ENCODE measurements at places on chromosomes 11 and 22. TPM values are rescaled to one million over a fixed set of nuclear protein-coding genes. Genes with fewer than 3 reads are reported as not detected.

DNA sequence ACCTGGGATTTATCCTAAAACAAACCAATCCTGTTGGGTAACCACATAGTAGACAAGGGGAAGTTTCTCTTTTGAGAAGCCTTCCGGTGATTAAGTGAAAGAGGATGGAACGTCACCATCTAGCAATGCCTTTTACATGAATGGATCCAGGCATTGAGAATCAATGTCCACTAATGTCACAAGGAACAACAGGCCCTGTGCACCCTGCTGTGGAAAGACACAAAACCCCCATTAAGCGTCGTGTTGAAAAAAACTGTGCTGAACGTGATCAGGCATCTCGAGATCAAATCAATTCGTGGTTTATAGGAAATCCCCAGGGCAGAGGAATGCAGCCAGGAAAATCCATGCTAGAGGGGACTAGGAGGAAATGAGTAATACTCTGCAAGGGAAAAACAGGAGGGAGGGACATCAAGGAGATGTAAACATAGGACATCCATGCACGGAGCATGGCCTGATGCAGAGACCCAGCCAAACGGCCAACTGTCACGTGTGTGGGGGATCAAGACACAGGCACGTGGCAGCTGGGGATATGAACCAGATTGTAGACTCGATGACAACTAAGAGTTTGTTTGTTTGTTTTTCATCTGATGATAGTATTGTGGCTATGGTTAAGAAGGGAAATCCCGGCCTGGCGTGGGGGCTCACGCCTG, 38.6 kb upstream of the CARS1 start:
- no peak overlapping the region for H3K4me3 ChIP-seq
- H3K4me1 ChIP-seq, result peaks cover 2% of the 10 kb centered on the region
- no peaks in the 10 kb centered on the region for H3K36me3 ChIP-seq
- H3K27ac ChIP-seq, result no peak overlapping the region
- no peak for DNase-seq

GRCh38 chr11:3096909-3097530, 39.8 kb upstream of the CARS1 start:
- no peak for DNase-seq
- no peak overlapping the region for H3K4me3 ChIP-seq
- H3K27ac ChIP-seq, result no peak overlapping the region
- peaks cover 1% of the 10 kb centered on the region for H3K27me3 ChIP-seq

DNA sequence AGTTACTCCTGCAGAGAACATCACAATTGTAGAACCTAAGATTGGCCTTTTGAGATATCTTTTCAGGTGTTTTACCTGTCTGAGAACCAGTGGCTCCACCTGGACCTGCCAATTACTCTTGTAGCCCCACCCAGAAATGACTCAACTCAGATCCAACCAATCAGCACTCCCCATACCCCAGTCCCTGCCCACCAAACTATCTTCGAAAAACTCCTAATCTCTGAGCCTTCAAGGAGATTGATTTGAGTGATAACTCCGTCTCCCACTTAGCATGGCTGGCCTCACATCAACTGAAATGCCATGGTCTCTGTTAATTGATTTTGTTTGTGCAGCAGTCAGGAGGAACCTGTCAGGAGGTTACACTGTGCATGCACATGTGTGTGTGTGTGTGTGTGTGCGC, 103.6 kb downstream of the MTNR1B start:
- no peaks in the 10 kb centered on the region for H3K36me3 ChIP-seq
- peaks cover 6% of the 10 kb centered on the region for H3K27me3 ChIP-seq
- H3K27ac ChIP-seq, result no peak overlapping the region
- DNase-seq, result no peak
- no peaks in the 10 kb centered on the region for H3K4me1 ChIP-seq

- H3K4me1 ChIP-seq, result no peaks in the 10 kb centered on the region
- peaks cover 18% of the 10 kb centered on the region for H3K27me3 ChIP-seq
- no peak overlapping the region for H3K4me3 ChIP-seq
- no peaks in the 10 kb centered on the region for H3K36me3 ChIP-seq
- H3K27ac ChIP-seq, result no peak overlapping the region
Observed at GRCh38 chr11:111260811-111261210, 15.3 kb downstream of the POU2AF2 start.

DNA sequence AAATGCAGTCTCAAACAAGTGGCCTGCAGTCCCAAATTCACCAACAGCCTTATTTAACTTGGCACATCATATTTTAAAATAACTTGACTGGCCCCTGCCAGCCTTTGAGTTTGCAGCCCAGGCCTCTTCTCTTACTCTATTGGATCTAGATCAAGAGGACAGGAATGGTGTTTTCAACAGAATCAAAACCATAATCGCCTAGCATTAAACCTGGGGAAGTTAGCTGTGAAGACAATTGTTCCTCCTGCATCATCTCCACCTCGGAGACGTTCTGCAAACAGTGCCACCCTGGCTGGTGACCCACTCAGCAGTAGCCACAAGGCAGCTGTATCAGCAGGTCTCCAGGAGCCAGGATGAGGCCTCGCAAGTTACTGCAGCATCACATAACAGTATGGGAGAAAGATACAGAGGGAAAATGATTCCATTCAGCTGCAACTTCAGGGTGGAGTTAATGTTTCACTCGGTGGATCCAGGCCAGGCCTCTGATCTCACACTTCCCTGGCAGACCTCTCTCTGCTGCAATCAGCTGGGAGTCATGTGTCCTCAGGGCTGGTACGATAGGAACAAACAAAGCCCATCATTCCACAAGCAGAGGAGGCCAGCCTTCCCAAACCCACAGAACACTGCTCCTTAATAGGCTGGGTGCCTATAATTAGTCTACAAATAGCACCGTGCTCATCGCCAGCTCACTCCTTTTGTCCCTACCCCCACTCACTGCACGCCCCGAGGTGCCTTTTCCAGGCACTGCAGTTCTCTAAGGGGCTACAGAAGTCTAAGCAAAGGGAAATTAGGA, 18.6 kb upstream of the SCN2B start:
- H3K27me3 ChIP-seq, result peaks cover 10% of the 10 kb centered on the region
- DNase-seq, result no peak
- H3K4me3 ChIP-seq, result no peak overlapping the region
- peaks cover 2% of the 10 kb centered on the region for H3K36me3 ChIP-seq
- no peak overlapping the region for H3K27ac ChIP-seq
- peaks cover 2% of the 10 kb centered on the region for H3K4me1 ChIP-seq

DNA sequence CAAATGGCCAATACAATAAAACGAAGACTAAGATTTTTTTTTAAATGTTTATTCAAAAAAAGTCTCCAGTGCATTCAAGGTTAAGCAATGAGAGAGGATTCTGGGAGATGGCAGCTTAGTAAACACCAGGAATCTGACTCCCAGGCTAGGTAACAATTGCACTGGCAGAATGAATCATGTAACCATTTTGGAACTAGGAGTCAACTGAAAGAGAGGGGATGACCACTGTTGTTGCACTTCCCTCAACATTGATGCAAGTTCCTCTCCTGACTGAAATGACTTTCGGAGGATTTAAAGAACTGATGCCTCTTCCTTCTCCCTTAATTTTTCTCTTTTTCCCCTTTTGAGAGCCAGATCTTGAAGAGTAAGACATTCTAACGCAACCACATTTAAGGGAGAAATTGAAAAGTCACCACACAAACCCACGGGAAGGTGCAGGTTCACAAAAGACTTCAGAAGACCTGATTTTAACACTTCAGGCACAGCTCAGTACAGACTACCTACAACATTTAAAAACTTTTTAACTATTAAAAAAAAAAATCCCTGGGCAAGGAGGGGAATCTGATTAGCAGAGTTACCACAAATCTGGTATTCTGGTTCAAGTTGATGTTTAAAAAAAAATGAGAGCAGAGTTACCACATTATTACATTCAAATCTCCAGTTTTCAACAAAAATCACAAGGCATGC, 56.8 kb downstream of the FCHSD2 start:
- peaks cover 50% of the 10 kb centered on the region for H3K36me3 ChIP-seq
- H3K27me3 ChIP-seq, result no peaks in the 10 kb centered on the region
- peaks cover 49% of the 10 kb centered on the region for H3K4me1 ChIP-seq
- peak overlapping the region; percentile 48 for H3K4me3 ChIP-seq

GRCh38 chr11:31969359-31969702, 121.5 kb upstream of the RCN1 start:
- no peak overlapping the region for H3K4me3 ChIP-seq
- no peak for DNase-seq
- H3K27me3 ChIP-seq, result no peaks in the 10 kb centered on the region
- no peak overlapping the region for H3K27ac ChIP-seq
- H3K36me3 ChIP-seq, result no peaks in the 10 kb centered on the region

The PGA5 gene
- not detected for total RNA-seq

DNA sequence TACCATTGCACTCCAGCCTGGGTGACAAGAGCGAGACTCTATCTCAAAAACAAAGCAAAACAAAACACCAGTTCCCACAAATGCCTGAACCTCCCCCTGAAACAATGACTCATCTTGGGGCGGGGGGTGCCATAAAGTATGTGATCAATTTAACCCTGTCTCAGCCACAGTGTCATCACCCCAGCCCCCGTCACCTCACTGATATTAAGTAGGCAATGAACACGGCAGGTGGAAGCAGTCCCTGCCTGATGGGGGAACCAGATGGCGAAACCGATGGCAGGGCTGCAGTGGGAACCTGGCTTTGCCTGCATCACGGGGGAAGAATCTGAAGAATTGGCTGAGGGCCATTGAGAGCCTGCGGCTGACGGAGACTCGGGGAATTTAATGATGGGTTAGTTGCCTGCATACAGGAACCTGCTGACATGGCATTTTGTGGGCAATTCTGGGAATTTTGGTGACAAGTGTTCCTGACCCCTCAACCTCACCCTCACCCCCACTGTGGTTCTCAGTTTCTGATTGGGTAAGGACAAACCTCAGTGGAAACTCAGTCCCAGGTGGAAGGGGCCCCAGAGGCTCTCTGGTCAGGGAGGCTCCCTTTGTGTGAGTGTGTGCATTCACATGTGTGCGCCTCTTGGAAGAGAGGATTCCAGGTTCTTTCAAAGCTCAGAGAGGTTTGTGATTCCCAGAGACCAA, 39.1 kb upstream of the SHISAL1 start:
- no peak for DNase-seq
- no peak overlapping the region for H3K27ac ChIP-seq
- H3K27me3 ChIP-seq, result peaks cover 25% of the 10 kb centered on the region
- no peak overlapping the region for H3K4me3 ChIP-seq

GRCh38 chr22:24060375-24060788, 49.3 kb downstream of the CABIN1 start:
- H3K36me3 ChIP-seq, result peaks cover 81% of the 10 kb centered on the region
- no peaks in the 10 kb centered on the region for H3K27me3 ChIP-seq
- DNase-seq, result no peak
- no peaks in the 10 kb centered on the region for H3K4me1 ChIP-seq
- no peak overlapping the region for H3K27ac ChIP-seq

- H3K4me1 ChIP-seq, result peaks cover 6% of the 10 kb centered on the region
- H3K27ac ChIP-seq, result no peak overlapping the region
- DNase-seq, result no peak
- H3K36me3 ChIP-seq, result no peaks in the 10 kb centered on the region
Observed at GRCh38 chr11:119368121-119369034, 13.1 kb downstream of the USP2 start.

The HTATIP2 gene
- total RNA-seq, result 36.5 TPM

The WBP2NL gene
- total RNA-seq, result 6.8 TPM

GRCh38 chr22:33350491-33350890, 292.3 kb upstream of the SYN3 start:
- H3K36me3 ChIP-seq, result peaks cover 24% of the 10 kb centered on the region
- DNase-seq, result no peak
- no peaks in the 10 kb centered on the region for H3K27me3 ChIP-seq
- peaks cover 2% of the 10 kb centered on the region for H3K4me1 ChIP-seq
- H3K27ac ChIP-seq, result no peak overlapping the region
- H3K4me3 ChIP-seq, result no peak overlapping the region

The CHADL gene
- total RNA-seq, result not detected

GRCh38 chr11:57601297-57601696, 3.8 kb downstream of the SERPING1 start:
- H3K4me1 ChIP-seq, result no peaks in the 10 kb centered on the region
- no peak overlapping the region for H3K4me3 ChIP-seq
- no peaks in the 10 kb centered on the region for H3K36me3 ChIP-seq

GRCh38 chr11:82270870-82271269, 462.8 kb downstream of the FAM181B start:
- H3K27me3 ChIP-seq, result no peaks in the 10 kb centered on the region
- no peaks in the 10 kb centered on the region for H3K4me1 ChIP-seq
- DNase-seq, result no peak
- no peak overlapping the region for H3K4me3 ChIP-seq

The ASPHD2 gene
- 15.5 TPM for total RNA-seq

GRCh38 chr22:42291287-42291686, 20.8 kb upstream of the TCF20 start:
- no peak overlapping the region for H3K4me3 ChIP-seq
- peaks cover 30% of the 10 kb centered on the region for H3K4me1 ChIP-seq
- no peak overlapping the region for H3K27ac ChIP-seq
- no peak for DNase-seq

DNA sequence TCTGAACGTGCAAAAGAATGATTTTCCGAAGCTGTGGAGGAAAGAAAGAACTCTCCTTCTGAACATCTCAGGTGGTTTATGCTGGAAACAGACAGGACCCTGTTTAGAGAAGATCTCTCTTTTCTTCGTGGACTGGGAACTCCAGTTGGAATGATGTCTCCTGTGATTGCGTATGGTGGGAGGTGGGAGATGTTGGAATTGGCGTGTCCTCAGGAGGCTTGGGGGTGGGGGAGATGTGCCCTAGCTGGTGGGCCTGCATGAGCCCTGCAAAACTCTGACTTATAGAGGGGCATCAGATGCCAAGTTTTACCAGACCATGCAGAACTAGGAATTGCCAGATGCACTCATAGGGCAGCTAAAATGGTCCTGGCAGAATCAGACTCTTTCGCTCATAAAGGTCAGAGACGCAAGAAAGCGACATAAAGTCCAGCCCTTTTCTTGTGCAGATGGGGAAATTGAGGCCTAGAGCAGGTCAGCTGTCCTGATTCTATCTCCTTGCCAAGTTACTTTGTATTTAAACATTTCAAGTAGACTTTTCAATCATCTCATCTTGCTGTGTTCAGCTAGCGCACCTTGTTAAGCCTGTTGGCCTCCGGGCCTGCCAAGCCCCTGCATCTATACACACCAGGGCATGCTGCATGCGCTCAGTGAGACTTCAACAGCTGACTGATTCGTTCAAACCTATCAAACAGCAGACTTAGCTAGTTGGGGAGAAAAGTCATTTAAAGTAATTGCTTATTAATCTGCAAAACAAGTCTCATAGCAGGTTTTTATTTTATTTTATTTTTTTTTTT, 34.2 kb upstream of the EHF start:
- H3K36me3 ChIP-seq, result no peaks in the 10 kb centered on the region
- H3K4me1 ChIP-seq, result peaks cover 25% of the 10 kb centered on the region
- H3K4me3 ChIP-seq, result no peak overlapping the region
- peak overlapping the region; percentile 77 for H3K27ac ChIP-seq
- no peaks in the 10 kb centered on the region for H3K27me3 ChIP-seq

DNA sequence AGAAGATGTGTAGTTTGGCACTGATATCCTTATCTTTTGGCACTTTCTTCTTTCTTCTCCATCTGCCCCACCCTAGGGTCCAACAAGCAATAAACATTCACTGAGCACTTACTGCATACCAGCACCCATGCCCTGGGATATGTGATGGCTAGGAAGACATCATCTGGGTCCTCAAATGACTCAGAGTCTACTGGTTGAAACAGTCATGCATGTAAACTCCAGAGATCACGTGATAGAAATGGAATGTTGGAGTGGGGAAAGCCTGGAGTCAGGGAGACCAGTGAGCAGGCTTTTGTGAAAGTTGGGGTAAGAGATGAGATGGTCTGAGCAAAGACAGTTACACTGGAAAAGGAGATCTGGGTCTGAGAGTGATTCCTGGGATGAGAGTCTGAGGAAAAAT, 724.9 kb upstream of the TENM4 start:
- H3K4me3 ChIP-seq, result no peak overlapping the region
- H3K27me3 ChIP-seq, result no peaks in the 10 kb centered on the region
- no peak for DNase-seq
- no peaks in the 10 kb centered on the region for H3K36me3 ChIP-seq
- no peaks in the 10 kb centered on the region for H3K4me1 ChIP-seq

The DEPDC7 gene
- 0.27 TPM for total RNA-seq

The CXCR5 gene
- total RNA-seq, result 198 TPM
